ENCODE measurements at places on chromosomes 12 and 14.

- no peak for DNase-seq
Observed at GRCh38 chr12:18428416-18428815, 167.1 kb downstream of the PIK3C2G start.

- DNase-seq = no peak
Observed at GRCh38 chr12:23827353-23827752, 122.1 kb downstream of the SOX5 start.

DNA sequence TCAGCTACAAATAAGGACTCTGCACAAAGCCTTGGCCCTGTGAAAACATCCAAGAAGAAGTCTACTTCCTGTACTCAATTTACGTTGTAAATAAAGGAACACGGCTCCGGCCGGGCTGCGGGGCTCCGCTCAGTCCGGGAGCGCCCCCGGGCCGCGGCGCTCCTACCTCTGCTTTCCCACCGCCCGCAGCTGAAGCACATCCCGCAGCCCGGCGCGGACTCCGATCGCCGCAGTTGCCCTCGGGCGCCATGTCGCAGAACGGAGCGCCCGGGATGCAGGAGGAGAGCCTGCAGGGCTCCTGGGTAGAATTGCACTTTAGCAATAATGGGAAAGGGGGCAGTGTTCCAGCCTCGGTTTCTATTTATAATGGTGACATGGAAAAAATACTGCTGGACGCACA is 502.3 kb upstream of the FOXG1 start:
- no peak for DNase-seq

- DNase-seq = no peak
Observed at GRCh38 chr14:23097786-23098185, 2.5 kb downstream of the C14orf119 start.

- no peak for DNase-seq
Observed at GRCh38 chr12:110354172-110354780, 49.2 kb downstream of the ANAPC7 start.

DNA sequence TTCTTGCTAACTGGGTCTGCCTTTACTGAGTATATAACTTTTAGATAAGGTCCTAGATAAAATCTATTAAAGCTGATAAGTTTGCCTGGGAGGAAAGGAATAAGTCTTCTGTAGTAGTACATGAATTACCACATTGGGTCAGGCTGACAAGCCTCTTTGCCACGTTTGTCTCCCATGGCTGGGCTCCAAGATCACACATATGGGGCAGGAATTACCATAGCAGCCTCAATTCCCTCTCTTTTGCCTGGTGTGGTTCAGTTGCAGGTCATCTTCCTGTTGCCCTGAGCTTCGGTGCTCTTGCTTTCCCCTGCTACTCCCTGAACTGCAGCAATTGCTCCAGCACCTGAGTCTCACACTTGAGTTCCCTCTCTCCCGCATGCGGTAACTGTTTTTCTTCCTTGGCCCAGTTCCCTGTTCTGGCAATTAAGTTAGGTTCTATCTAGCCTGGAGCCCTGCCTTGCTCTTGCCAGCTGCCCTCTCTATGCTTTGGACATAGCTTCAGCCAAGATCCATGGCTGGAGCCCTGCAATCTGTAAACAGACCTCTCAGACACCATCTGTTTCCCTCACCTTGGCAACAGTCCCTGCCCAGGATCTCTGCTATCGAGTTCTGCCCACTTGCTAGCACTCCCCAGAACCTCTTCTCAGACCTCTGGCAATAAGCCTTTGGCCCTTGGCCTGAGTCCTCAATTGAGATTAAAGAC is 5.8 kb upstream of the GLT8D2 start:
- DNase-seq = no peak

DNA sequence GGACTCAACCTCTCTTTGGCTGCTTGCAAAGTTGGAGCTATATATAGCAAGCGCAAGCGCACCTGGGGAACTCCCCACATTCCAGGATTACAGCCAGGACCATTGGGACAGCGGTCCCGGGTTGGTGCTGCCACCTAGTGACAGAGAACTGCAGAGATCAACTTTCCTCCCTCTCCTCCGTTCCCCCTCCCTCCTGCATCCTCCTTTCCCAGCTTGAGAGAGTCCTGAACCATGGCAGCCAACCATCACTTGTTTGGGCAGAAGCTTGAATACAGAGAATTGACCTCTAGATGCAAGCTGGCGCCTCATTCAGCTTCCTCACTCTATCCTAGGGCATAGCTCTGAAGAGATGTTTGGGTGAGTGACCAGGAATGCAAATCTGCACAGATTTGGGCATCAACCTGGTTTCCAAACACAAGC is 17.4 kb upstream of the FLVCR2 start:
- peak; percentile 59 for DNase-seq

DNA sequence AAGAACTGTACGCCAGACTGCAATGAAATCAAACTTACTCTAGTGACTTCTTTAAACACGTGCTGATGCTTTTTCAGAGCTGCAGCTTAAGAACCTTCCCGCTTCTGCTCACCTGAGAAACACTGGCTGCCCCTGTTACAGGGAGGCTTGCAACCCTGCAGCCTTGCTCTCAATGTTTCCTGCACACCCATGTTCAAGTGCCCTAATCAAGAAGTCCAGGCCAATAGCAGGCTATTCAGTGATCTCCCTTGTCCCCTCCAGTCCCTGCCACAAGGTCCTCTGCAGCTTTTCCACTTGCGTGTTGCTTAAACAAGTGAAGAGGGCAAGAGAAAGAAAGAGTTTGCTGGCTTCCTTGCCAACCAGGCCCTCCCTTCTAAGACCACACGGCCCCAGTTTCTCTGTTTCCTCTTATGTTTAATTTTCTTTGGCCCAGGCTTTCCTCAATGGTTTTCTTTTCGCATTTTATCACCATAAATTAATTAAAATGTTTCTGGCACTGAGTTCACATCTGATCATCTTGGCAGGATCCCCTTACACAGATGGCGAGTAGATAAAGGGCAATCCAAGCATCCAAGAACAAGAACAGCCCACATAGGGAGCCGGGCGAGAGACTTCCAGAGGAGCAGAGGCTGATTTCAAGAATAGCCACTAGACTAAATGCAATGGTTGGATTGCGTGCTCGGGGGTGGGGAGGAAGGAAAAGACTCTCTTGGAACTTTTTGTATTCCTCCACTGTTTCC is 82.3 kb upstream of the CDKN3 start:
- no peak for DNase-seq

DNA sequence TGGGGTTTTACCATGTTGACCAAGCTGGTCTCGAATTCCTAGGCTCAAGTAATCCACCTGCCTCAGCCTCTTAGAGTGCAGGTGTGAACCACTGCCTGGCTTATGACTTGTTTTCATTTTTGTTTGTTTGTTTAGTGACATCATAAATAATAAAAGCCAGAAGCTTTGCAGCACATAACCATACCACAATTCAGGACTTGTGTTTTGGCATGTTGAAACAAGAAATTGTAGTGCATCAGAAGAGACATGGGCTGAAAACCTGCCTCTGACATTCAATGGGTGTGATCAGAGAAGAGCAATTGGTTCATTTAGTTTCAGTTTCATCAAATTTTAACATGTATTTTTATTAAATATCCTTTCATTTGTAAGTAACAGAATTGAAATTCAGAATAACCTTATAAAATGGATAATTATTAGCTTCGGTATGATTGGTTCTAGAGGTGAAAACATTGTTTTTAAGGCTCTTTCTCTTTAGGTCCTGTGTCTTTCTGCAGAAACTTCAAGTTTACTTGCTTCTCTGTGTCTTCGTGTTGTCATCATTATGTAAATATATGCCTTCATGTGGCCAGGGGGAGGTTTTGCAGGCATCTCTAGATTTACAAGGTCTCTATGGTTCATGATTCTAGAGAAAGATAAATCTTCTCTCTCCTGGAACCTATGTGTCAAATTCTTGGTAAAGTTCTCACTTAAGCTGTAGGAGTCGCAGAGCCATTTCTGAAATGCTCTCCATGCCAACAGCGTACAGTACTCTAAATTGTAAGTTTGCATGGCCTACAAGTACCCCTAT is 312.0 kb downstream of the KCNC2 start:
- DNase-seq = no peak

DNA sequence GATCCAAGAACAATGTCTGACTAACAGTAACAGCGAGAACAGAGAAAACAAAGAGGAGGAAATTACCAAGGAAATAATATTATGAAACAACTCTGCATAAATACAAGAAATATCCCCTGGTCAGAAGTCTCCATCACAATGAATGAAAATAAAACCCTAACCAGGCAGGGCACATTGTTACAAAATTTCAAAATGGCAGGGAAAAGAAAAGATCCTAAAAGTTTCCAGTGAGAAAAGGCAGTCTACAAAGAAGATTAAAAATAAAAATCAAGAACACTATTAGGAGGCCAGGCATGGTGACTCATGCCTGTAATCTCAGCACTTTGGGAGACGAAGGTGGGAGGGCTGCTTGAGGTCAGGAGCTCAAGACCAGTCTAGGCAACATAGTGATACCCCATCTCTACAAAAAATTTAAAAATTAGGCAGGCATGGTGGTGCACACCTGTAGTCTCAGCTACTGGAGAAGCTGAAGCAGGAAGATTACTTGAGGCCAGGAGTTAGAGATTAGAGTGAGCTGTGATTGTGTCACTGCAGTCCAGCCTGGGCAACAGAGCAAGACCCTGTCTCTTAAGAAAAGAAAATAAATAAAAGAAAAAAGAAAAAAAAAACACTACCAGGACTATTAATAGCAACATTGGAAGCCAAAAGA is 47.8 kb downstream of the FERMT2 start:
- no peak for DNase-seq

GRCh38 chr14:102121567-102121966 is 18.1 kb upstream of the WDR20 start:
- DNase-seq = no peak

DNA sequence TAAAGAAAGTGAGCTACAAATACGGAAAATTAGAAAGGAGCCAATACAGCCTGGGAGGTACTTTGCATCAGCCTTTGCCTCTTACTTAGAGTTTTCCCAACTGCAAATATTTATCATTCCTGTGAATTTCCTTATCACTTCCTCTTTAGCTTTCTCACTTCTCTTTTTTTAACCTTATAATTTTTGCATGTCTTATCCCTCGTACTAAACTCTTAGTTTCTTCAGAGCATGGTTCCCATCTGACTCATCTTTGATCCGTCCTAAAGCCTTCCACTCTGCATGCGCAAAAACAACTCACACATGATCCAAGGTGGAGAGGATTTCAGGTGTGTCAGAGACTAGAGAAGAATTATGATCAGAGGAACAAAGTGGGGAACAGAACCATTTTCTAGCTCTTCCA is 9.6 kb upstream of the SNAPC1 start:
- no peak for DNase-seq

- DNase-seq = no peak
Observed at GRCh38 chr14:77187649-77188012, 6.0 kb downstream of the TMEM63C start.

- DNase-seq = peak; percentile 77
Observed at GRCh38 chr12:110776410-110776809, 33.7 kb upstream of the PPP1CC start.

DNA sequence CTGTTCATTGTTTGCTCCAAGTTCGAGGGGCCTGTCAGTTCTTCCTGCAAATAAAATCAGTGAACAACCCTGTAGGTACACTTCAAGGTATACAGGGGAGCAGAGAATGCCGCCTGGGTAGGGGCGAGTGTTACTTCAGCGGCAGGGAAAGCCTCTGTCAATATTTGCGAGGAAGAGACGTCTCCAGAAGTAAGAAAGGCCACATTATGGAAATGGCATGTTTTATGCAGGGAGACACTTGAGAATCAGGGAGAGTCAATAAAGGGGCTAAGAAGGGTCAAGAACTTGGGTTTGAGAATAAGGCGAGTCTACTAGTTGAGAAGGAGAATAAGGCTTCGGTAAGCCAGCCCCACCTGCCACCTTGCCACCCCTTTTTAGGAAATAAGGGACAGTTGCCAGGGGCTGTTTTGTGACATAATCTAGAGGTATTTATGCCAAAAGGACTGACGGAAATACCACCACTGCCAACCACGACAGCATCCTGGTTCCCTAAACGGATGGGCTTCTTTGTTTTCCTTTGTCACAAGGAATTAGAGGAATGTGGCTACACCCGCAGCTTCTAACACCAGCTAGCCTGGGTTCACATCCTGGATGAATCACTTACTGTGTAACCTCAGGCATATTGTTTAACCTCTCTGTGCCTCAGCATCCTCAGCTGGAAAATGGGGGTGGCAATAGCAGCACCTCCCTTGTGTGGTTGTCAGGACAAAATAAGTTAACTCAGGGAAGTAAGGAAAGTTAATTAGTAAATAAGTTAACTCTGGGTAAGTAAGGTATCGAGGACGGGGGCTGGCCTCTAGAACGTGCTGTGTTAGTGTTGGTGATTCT is 67.7 kb downstream of the EID3 start:
- DNase-seq = no peak

GRCh38 chr12:116943419-116944372 is 32.9 kb downstream of the FBXW8 start:
- no peak for DNase-seq

DNA sequence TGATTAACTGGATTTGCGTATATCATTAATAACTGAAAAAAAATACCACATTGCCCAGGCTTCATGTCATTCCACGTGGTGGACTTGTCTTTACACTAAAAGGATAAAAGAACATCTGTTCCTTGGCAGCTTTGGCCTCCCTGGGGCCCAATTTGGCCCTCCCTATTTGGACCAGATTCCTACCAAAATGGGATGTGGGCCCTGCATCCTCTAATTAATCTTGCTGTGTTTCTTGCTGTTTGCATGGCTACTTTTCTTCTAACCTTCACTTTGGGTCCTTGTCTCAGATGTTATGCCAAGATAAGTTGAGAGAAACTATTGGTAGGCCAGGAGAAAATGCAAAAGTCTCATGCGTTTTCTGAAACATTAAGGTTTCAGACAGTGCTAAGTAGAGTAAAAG is 57.5 kb downstream of the PTHLH start:
- no peak for DNase-seq

DNA sequence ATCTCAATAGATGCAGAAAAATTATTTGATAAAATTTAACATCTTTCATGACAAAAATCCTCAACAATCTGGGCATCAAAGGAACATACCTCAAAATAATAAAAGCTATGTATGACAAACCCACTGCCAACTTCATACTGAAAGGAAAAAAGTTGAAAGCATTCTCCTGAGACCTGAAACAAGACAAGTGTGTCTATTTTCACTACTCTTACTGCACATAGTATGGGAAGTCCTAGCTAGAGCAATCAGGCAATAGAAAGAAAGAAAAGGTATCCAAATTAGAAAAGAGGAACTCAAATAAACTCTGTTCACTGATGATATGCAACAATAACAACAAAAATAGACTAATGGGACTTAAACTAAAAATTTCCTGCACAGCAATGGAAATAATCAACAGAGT is 90.1 kb downstream of the SLCO1B1 start:
- DNase-seq = no peak

GRCh38 chr12:129566800-129567199 is 337.0 kb downstream of the TMEM132D start:
- DNase-seq = no peak

- no peak for DNase-seq
Observed at GRCh38 chr14:103542605-103543088, 13.7 kb downstream of the TRMT61A start.

GRCh38 chr14:97298331-97298730 is 501.1 kb downstream of the VRK1 start:
- DNase-seq = no peak

All from activated CD4-positive, alpha-beta T cell treated with anti-CD3 and anti-CD28 coated beads, Interleukin-2, amount 50 U/mL, for 48 hours (primary cell).